MG63 (cell line): ENCODE measurements at places on chromosomes 2 and 18. TPM values are rescaled to one million over a fixed set of nuclear protein-coding genes. Genes with fewer than 3 reads are reported as not detected.

Gene PASK
- total RNA-seq = 3.7 and 21.6 TPM in 2 replicates

- peak; percentile 6 for DNase-seq
Observed at GRCh38 chr18:58727776-58728500, 56.7 kb downstream of the MALT1 start.

Gene IL36G
- not detected in 2 replicates for total RNA-seq

DNA sequence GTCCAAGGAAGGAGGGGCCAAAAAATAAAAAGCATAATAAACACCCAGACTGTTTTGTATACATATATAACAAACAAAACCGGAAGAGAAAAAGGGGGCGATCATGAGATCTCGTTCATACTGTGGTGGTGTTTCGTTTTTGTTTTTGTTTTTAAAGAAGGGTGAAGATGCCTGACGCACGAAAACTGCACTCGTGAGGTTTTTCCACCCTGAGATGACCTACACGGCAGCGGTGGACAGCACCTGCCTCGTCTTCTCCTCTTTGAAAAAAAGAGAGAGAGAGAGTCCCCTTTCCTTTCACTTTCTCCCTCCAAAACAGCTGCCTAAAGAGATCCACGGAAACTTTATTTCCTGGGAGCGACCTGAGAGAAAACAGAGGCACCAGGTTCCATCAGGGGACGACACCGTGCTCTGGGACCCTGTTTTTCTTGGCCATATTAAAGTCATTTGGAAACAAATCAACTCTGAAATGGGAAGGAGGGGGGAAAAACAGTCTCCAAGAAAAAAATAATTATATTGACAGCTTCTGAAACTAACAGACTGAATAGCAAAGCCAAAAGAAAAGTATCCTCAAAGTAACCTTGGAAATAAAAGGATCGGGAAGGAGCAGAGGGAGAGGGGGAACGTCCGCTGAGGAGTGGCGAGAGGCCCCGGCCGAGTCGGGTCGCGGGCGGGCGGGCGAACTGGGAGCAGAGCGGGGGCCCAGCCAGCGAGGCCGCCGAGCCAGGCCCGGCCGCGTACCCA lies 3.5 kb downstream of the POU3F3 start:
- no peak for DNase-seq

Gene MALL
- total RNA-seq = not detected in 2 replicates

DNA sequence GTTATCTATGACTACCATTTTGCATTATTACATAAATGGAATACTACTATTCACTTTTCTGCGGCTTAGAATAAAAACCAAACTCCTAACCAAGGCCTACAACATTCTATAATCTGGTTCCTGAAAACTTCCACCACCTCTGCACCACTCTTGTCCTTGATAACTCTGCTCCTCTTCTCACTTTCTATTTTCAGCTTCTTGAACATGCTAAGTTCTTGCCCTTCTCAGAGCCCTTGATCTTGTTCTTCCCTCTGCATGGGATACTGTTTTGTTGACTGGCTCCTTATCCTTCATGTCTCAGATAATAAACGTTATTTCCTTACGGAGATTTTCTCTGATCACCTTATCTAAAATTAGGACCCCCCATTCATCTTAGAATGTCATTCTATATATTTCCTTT lies 65.5 kb upstream of the WDSUB1 start:
- DNase-seq = no peak

DNA sequence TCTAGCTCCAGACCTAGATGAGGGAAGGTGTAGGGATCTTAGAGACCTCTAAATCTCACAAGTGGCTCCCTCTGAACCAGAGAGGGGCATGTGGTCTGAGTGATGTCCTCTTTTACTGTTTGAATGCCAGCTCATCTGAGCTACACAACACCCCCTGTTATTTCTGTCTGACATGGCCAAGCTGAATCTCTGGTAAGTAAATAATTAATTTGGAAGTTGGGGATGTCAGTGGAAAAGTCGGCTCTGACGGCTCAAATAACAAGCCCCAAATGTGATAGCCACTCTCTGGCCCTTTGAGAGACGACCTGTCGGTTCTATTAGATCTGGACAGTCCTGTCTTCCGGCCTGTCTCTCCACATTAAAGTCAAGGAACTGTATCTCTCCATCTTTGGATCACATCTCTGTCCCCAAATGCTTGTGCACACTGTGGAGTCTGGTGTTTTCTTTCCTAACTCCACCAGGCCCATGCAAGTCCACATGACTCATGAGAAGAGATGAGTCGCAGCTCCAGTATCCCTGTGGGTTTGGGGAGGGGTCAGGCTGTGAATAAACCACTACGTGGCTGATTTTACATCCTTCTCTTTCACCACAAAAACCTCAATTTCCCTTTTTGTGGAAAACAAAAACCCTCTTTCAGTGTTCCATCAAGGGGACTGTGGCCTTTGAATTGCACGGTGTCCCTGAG lies 52.5 kb downstream of the SETBP1 start:
- DNase-seq = peak; percentile 66

DNA sequence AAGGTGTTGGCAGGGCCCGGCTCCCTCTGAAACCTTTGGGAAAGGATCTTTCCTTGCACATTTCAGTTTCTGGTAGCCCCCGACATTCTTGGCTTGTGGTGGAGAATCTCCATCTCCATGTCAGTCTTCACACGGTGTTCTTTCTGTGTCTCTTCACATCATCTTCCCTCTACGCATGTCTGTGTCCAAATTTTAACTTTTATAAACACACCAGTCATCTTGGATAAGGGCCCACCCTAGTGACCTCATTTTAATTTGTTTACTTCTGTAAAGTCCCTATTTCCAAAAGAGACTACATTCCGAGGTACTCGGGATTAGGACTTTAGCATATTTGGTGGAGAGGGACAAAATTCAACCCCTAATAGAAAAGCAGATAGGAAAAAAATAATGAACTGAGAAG lies 138.4 kb downstream of the GALNT3 start:
- DNase-seq = no peak

- no peak for DNase-seq
Observed at GRCh38 chr2:195782156-195782555, 125.1 kb downstream of the SLC39A10 start.

Gene SCN1A
- total RNA-seq = not detected in 2 replicates

Gene NOSTRIN
- total RNA-seq = 0.23 and 0.35 TPM in 2 replicates

DNA sequence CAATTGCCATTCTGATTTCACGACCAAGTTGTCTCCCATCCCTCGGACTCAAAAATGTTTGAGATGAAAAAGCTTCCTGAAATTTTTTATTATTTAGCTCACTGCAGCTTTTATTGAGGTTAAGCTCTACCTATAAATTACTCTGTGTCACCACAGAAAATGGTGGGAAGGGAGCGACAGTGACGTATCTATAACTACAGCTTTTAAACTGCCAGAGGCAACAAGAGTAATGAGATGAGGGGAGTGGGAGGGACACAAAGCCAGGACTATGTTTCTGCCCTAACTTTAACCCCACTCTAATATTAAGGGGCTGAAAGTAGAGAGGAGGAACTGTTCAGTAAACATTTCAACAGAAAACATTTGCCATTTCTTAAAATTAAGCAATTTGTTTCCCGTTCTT lies 37.4 kb downstream of the SMAD2 start:
- DNase-seq = no peak

DNA sequence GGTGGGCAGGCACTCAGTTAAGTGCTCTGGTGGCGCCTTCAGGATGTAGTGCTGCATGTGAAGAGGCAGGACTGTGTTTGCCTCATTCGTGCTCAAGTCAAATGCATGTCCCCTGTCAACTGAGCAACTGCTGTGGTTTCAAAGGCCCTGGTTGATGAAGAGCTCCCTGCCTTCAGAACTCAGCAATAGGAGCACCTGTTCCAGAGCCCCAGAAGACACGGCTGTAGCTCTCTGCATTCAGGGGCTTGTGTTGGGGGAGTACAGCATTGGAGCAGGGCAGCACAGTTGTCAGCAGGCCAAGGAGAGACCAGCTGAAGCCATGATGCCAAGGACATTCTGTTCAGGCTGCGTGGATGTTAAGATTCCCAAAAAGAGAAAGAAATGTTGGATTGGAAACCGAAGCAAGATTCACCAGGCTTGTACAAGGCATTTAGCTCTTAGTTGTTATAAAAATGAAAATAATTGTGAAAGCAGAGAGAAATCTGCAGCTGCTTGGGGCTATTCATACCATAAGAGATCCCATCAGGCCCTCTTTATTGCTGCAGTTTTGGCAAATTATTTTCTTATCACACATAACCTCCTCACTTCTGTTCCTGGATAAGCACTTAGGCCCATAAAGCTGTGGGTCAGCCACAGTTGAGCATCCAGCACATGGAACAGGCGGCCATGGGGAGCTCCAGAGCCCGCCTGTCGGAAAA lies 252.4 kb upstream of the ZNF521 start:
- DNase-seq = no peak

Gene KANSL3
- 23.9 and 34.5 TPM in 2 replicates for total RNA-seq

DNA sequence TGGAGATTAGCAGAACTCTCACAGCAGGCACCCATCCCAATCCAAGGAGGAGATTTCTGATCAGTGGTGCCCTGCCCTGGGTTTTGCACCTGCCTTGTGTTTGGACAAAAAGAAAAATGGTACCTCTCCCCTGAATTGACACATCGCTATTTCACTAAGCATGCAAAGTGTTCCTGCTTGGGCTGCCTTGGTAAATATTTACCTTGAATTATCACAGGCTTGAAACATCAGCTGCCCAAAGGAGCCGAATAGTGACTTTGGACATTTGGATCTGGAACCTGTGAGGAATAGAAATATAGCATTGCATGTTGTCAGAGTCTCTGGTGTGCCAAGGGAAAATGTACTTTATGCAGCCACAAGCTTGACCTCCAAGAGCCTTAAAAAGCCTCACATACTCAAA lies 926.4 kb upstream of the FANCL start:
- no peak for DNase-seq

Gene POTEI
- total RNA-seq = 0.10 and 0.13 TPM in 2 replicates

- no peak for DNase-seq
Observed at GRCh38 chr18:40473221-40474029, 1481.6 kb upstream of the PIK3C3 start.

Gene WDSUB1
- 8.3 and 12.8 TPM in 2 replicates for total RNA-seq

- no peak for DNase-seq
Observed at GRCh38 chr2:238523158-238524110, 96.7 kb downstream of the ASB1 start.

Gene SERPINB3
- total RNA-seq = not detected in 2 replicates

Gene RAB17
- total RNA-seq = not detected in 2 replicates

Gene IL36RN
- total RNA-seq = not detected in 2 replicates

DNA sequence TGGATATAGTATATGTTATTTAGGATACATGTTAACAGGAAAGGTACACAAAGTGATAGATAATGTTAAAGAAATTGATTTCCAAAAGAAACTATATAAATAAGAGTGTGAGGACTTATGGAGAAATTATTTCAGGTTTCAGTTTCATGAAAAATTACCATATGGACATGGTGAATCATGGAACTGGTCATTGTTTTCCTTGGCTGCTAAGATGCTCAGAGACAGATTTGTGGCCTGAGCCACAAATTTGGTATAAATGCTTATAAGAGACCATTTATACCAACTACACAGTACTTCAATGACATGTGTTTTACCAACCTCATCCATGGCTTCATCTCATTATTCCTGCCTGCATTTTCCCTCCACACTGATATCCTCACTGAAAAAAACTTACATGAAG lies 188.1 kb downstream of the FMNL2 start:
- no peak for DNase-seq

DNA sequence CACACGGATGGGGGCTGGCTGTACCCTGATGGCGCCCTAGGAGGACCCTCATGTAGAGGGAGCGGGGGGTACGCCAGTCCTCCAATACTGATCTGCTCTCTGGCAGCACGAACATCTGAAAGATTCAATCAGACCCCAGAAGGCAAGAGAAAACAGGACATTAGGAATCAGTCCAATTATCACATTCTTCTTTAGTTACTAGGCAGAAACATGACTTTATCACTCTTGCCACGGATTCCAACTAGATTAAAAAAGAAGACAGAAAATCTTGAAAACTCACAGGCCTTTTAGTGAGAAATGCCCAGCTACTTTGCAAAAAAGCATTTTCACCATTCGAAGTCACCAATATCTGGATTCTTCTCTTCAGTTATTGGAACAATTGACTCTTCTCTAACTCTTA lies 68.4 kb downstream of the ID2 start:
- DNase-seq = no peak

Gene DYNC2LI1
- total RNA-seq = 22.4 and 22.5 TPM in 2 replicates

Gene FBXO48
- total RNA-seq = 0.13 TPM in 1 of 2 replicates, not detected in the other

DNA sequence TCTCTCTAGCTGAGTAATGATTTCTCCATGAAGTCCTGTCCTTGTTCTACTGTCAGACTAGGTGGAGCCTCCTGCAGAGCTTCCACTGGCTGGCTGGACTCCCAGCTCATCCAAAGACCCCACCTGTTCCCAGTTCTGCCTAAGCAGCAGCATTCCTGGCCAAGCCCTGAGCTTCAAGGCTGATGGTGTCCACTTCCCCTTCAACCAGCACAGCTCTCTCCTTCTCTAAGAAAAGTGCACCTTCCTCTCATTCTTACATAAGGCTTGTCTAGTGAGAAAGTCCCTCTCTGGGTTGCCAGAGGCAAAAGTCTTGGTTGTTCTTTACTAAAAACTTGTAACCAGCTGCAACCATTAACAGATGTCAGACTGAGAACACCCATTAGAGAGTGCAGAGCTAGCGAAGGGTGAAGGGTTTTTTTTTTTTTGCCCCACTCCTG lies 58.9 kb downstream of the CXCR4 start:
- DNase-seq = no peak

GRCh38 chr18:45228796-45229388 lies 386.4 kb upstream of the SLC14A2 start:
- no peak for DNase-seq

DNA sequence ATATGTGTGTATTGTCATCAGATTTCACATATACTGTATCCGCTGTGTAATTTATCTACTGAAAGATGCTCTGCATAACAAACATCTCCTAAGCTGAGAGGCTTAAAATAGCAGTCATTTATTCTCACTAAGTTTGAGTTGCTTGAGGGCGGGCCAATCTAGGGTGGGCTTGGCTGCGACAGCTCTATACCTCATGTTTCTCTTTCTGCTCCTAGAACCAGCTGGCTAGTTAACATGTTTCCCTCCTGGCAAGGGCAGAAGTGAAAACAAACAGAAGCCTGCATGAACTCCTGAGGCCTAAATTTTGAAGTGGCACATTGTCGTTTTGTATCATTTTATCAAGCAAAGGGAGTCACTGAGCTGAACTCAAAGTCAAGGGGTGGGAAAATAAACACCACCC lies 585.0 kb upstream of the VRK2 start:
- no peak for DNase-seq
